Activated naive CD4-positive, alpha-beta T cell (primary cell): ENCODE measurements at places on chromosomes 12 and 14.

- no peak for DNase-seq
Observed at GRCh38 chr12:38898001-38898684, 7.2 kb downstream of the CPNE8 start.

GRCh38 chr12:53703756-53704155, 23.5 kb downstream of the CALCOCO1 start:
- no peak for DNase-seq

- DNase-seq, result no peak
Observed at GRCh38 chr12:122908915-122909314, 13.0 kb upstream of the VPS37B start.

GRCh38 chr12:80936642-80937390, 918 bp downstream of the LIN7A start:
- no peak for DNase-seq
